Amniotic epithelial cell (primary cell): ENCODE measurements at places on chromosomes 2 and 18.

DNA sequence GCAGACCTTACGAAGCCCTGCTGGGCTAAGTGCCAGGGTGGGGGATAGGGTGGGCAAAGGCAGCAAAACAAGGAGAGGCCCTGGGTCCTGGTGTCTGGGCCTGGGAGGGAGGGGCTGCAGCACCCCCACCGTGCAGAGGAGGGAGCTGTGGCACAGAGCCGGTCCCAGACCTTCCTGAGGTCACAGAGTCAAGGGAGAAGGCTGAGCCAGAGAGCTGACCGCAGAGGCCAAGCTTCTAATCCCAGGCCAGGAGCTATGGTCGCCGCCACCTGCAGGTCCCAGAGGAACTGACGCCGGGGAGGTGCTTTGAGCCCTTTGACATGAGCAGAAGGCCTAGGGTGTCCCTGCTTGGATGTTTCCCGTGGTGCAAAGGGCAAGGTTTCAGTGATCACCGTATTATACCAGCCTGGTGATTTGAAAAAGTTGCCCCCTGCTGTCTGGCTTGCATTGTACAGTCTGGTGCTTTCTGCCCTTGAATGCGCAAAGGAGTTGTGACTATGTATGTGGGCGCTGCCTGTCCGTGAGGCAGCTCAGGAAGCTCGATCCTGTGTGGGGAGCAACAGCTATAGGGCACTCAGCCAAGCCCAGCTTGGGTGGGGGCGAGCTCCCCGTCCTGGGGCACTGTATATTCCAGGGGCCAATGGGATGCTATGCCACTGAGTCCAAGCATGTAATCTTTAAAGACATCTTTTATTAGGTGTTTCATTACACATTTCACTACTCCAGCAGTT is 44.3 kb downstream of the EDAR start:
- DNase-seq: no peak

DNA sequence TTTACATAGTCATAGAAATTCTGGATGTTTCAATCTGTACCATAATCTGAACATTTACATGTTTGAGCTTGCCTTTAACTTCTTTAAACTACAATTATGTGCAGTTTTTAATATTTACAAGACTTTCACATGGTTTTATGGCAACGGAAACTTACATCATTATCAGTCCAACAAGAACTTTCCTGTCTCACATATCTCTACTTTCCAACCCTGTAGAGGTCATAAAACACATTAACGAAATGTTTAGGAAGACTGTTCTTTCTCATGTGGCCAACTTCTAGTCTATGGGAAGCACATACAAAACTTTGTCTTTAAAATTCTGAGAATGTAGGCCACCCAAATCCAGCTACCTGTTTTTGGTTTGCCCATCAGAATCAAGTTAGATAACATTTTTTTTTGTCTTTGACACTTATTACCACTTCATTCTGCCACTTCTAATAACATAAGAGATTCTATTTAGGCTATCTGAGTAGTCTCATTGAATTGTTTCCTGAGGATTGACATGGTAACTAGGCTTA is 693.2 kb downstream of the KCNJ3 start:
- no peak for DNase-seq

DNA sequence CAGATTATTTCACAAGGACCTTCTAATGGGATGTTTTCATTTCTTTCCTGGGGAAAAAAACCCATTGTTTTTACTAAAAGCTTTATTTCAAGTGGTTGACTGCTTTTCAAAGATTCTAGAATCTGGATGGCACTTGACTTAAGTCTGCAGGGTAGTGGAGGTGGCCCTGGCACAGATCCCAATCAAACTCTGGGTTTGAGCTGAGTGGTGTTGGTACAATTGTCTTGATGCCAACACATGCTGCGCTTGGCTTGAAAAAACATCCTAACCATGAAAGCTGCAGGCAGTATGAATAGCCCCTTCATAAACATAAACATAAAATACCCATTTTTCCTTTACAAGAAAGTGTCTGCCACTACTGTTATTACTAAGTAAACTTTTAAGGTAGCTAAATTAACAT is 3.6 kb downstream of the PAPOLG start:
- DNase-seq: no peak

- DNase-seq: peak; percentile 70
Measured at GRCh38 chr2:144481666-144482065, 38.3 kb downstream of the ZEB2 start.

DNA sequence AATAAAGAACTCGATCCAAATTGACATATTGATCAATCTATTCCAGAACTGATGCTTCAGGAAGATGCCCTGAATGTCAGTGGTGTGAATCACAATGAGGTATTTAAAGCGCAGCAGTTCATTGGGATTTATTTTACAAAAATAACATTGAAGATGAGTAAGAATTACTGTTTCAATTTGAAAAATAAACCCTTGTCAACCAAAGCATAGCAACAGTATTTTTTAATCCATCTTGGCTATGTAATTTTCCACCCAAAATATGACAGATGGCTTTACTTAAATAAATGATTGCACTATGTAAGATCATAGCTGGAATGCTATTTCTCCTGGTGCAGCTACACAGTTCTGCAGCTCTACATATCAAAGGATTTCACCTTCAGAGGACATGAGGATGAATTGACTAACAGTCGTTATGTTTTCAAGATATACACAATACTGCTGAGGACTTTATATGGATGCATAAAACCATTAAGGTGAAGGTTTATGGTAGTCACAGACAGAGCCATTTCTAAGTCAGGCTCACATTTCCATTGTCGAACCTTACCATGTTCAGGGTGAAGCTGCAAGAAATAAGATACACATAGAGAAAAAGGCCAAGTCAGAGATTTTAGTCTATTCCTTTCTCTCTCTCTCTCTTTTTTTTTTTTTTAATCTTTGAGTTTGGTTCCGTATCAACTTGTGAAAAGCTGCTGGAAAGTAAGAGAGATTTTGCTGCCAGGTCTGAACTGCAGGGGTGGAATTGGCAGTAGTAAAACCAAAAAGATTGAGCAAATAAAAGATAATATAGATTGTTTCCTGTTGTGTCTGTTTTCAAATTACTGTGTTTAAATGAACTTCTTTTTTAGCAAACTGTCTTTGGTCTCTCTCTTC is 398.0 kb upstream of the CDH20 start:
- no peak for DNase-seq

DNA sequence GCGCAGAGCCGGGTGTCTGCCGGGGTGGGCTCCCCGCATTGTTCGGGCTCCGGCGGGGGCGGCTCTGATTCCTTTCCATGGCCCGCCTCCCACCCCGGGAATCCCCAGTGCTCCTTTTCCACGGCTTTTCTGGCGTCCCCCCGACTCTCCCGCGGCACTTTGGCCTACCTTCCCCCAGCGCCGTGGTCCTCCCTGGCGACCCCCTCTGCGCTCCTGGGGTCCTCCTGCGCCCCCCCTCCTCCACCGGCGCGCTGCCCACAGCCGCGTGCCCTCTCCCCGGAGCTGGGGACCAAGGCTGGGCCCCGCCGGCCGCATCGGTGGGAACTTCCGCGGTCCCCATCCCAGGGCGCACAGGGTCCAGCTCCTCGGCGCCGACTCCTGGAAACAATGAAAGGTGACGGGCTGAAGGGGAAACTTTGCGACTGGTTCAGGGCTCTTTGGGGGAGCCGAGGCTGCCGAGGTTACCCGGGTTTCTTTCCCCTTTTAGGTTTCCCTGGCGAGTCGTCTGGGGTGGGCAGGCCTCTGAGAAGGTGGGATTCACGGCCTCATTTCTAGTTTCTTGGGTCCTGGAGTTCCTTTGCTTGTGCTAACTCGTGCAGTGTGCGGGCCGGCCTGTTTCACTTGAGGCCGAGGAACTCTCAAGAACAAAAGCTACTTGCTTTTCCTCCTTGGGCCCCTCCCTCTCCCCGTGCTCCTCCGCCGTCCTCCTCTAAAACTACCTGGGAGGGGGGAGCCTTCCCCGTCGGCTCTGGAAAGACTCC is 2.2 kb downstream of the TGIF1 start:
- DNase-seq: peak; percentile 59

- peak; percentile 82 for DNase-seq
Measured at GRCh38 chr18:42112657-42113420, 157.8 kb downstream of the PIK3C3 start.

DNA sequence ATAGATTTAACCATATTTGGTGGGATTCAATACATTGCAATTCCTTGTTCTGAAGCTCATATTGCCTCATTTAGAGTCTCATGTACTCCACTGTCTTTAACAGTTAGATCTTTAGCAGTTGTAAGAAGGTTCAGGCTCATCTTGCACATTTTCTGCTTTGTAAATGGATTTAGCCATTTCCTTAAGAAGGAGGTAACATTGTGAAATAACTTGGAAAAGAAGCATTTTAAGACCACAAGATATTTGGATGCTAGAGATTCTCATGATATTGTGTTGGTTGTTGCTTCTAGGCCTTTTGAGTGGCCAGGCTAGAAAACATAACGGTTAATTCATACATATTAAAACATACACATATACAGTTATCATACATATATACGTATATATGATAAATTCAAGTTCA is 445.8 kb upstream of the NXPH2 start:
- DNase-seq: no peak
